ENCODE measurements at places on chromosomes 1 and 21.

DNA sequence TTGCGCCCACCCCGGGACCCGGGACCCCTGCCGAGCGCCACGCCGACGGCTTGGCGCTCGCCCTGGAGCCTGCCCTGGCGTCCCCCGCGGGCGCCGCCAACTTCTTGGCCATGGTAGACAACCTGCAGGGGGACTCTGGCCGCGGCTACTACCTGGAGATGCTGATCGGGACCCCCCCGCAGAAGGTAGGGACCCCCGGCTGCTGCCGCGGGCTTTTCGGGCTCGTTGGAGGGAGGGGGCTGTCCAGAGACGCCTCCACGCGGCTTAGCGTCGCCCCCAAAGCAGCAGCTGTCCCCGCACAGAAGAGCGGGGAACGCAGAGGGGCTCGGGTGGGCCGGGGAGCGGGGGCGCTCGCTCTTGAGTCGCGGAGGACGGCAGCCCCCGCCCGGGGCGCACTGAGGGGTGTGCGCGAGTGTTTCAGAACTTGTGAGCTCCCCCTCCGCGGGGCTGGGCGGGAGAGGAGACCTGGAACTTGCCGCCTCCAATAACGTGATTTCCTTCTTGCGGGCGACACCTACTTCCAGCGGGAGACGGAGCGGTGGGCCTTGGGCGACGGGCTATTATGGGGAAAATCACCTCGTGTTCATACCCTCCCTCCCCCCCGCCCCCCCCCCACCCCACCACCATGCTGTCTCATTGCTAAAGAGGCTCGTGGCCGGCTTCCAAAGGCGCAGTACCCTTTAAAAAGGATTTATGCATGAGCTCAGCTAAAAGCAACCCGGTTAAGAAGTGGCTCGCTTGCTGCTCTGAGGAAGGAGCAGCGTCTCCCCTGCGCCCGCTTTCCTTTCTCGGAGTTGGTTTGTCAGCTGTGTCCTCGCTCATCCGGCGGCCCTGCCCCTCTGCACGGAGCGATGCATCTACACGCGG, 664 bp downstream of the BACE2 start:
- DNase-seq: peak; percentile 28

DNA sequence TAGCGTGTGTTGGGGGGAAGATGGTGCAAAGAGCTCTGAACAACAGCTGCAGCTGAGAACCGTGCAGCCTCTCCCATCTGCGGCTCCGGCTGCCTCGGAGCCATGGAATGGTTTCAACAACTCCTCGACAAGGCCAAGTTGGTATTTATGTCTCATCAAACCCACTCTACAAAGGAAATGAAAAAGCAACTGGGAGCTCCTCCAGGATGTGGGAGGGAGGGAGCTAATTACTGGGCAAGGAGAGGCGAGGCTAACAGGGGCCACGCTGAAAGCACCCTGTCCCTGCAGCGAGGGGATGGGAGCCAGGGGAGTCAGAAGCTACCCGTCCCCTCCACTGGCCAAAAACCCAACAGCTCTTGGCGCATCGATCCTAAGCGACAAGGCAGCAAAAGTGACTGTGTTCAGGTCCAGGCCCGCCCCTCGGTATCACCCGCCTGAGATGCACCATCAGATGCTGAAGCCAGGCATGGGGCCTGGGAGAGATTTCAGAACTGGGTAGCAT, 63.1 kb downstream of the ACOT7 start:
- no peak for DNase-seq

GRCh38 chr1:204483791-204484190, 10.8 kb downstream of the PIK3C2B start:
- no peak for DNase-seq

- DNase-seq: no peak
These were observed 64.9 kb upstream of the ARTN start for GRCh38 chr1:43868741-43869067.

GRCh38 chr1:202745323-202745888, 35.2 kb upstream of the SYT2 start:
- no peak for DNase-seq

DNA sequence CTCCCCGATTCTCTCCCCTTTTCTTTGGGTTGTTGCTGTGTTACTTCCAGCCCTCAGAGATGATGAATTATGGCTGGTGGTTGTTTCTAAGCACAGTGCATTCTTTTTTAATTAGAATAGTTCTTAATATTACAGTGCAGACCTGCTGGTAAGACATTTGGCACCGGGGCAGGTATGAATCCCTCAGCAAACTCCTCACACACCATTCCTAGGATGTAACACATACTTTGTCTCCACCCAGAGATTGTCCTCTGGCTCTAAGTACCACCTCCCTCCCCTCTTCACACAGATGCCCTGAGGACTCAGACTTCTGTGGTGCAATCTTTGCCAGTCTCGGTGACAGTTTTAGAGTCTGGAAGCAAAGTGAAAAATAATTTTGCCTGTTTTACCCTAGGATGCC, 143.1 kb downstream of the HLX start:
- DNase-seq: no peak

- DNase-seq: no peak
These were observed 626.9 kb upstream of the ADGRL4 start for GRCh38 chr1:79633456-79633855.

- DNase-seq: peak; percentile 74
These were observed 41.7 kb downstream of the PRKCZ start for GRCh38 chr1:2091611-2092604.

DNA sequence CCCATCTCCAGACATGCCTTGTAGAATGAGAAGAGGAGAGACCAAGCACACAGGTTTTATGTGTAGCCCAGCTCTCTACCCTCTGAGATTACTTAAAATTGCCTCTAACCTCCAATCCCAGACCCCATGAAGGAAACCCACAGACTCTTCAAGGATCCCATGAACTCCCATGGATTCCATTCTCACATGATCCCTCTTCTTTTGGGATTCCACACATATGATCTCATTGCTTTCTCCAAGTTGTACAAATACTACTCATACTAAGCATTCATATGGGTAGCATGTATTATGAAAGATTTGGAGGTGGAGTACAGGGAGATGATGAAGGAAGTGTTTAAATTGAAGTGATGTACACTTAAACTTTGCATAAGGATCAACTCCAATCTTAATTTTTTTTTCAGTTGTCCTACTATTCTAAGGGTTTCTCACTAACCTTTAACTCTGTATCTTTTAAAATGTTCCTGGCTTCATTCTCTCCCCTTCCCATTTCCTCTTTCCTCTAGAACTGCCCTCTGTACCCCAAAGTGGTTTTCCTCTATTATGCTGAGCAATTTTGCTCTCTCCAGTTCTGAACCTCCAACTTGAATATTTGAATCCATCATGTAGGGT, 41.6 kb downstream of the MFSD2A start:
- no peak for DNase-seq

DNA sequence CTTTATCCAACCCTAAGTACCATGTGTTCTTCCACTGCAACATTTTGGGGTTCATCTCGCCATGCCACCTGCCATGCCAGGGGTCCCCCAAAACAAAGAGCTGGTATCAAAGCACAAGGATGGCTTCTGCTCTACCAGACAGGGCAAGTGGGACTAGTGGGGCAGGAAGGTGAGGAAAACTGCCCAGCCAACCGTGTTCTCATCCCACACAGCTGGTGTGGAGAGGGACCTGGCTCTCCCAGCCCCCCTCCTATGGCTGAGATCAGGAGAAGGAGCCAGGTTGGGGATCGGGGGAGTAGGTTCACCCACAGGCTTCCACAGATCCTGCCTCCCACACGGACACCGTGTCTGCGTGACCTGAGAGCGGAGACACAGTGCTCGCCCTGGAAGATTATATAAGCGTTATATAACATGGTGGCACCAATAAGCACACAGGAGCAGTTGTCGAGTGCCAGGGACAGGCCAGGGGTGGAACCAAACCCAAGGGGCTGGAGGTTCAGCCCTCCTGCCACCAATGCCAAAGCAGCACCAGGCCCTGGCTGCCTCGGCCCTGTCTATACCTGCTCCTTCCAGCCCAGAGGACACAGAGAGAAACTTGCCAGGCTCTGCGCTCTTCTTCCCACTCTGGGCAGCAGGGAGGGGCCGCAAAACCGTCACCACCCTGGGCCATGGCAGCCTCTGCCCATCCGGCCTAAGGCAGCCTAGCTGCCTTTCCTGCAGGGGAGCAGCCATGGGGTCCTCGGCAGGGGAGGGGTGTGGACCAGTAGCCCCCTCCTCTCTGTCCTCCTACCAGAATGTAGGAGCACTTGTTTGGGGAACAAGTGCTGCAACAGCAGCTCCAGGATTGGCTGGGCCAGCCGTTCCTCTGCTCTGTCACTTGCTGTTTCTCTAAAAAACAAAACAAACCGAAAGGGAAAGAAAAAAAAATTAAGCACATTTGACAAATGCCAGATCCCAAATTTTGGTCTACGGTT, 43.5 kb downstream of the CD34 start:
- DNase-seq: no peak

DNA sequence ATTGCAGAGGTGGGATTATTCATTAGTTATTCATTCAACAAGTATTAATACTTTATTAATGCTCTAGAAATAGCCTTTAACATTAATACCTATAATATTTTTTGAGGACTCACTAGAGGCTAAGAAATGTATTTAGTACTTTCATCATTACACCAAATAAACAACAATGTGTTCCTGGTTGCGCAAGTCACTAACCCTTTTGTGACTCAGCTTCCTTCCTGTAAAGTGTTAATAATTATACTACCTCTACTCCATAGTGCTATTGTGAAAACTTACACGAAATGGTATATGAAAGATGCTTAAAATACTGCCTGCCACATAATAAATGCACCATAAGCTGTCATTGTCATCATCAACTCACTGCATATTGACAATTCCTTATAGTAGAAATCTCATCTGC, 431.0 kb downstream of the DPYD start:
- no peak for DNase-seq

DNA sequence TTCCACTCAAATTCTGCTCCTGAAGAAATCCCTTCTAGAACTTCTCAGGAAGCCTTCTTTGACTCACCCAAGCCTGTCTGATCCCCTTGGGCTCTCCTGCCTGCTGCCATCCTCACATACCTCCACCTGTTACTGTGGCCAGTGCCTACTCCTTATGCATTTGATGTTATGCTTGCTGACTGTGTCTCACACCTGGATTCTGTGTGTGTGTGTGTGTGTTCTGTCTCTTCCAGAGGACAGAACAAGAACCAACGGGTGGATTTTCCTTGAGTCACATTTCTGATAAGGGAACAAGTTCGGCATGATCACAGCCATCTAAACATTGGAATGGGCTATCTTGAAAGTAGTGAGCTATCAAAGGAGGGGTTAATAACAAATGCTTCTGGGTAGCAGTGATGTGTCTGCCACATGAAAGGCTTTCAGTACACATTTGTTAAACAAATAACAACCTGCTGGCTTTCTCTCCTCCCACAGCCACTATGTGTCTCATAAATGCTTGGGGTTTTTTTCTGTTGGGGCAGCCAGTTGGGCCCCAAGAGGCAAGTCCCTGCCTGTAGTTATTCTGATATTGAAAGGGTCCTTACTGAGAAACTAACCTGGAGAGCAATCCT, 8.9 kb upstream of the GPR37L1 start:
- DNase-seq: no peak

- DNase-seq: no peak
These were observed 39.9 kb downstream of the GTF2B start for GRCh38 chr1:88851303-88852063.

DNA sequence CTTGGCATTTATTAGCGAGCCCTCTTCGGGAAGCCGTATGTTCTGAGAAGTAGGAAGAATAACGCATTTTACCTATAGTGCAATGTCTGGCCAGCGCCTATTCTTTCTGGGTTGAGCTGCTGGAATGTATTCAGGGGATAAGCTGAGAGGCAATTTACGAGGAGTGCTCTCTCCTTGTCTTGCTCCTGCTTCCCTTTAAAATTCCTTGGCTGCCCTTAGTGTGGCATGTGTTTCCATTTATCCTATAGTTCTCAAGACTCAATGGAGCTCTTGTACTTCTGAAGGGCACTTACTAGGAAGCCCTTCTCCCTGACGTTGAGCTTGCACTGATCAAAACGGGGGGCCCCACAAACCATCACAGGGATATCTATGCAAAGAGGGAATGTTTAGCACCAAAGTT, 364.6 kb downstream of the DISC1 start:
- DNase-seq: no peak

DNA sequence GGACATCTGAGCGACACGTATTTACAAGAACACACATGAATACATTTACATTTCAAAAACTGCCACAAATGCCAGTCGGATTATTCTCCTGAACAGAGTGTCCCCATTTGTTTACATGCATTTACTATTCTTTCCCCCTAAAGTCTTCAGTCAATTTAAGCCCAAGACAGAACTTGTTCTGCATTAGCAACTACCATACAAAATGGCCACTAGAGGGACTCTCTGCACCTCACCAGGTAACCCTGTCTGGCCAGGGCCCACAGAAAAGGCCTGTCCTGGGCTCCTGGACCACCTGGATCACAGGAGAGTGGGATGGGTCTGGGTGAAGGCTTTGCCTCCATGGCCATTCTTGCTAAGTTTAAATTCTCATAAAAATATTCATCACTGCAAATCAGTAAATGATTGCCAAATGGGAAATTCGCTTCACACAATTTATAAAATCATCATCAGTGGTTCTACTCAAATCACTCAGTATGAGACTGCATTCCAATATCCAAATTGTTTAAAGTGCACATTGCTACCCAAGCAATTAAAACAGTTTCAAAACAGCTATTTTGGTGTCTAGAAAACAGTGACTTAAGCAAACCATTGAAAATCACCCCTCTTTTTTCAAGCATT, 12.5 kb upstream of the GUCA2A start:
- no peak for DNase-seq

GRCh38 chr1:7642781-7643529, 128.1 kb upstream of the VAMP3 start:
- no peak for DNase-seq

GRCh38 chr1:154590756-154591155, 17.2 kb downstream of the ADAR start:
- DNase-seq: no peak

GRCh38 chr1:229224308-229224707, 46.6 kb upstream of the RAB4A start:
- DNase-seq: no peak

DNA sequence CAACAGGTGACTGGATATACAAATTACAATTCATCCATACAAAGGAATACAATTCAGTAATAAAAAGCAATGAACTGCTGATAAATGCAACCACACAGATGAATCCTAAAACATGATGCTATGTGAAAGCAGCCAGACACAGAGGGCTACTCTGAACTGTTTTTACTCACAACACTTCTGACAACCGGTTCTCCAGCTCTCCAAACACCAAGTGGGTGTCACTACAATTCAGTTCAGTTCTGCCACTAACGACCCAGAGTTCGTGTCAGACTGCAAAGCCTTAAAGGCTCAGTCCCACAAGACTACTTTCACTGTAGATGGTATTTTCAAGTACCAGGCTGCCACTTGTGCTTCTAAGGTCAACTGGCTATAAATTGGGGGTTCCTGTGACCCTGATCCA, 119.4 kb downstream of the SLC16A1 start:
- no peak for DNase-seq

- DNase-seq: no peak
These were observed 2.2 kb upstream of the ADAM30 start for GRCh38 chr1:119898530-119898929.

- DNase-seq: peak; percentile 41
These were observed 827 bp downstream of the PRKCZ start for GRCh38 chr1:2050793-2051682.

GRCh38 chr1:35278886-35279554, 10.5 kb downstream of the ZMYM4 start:
- DNase-seq: no peak

Measured in stimulated activated CD8-positive, alpha-beta memory T cell treated with anti-CD3 and anti-CD28 coated beads, Interleukin-4, amount 100 ng/mL, for 48 hours (primary cell).